ENCODE measurements at places on chromosomes 3 and 15.

DNA sequence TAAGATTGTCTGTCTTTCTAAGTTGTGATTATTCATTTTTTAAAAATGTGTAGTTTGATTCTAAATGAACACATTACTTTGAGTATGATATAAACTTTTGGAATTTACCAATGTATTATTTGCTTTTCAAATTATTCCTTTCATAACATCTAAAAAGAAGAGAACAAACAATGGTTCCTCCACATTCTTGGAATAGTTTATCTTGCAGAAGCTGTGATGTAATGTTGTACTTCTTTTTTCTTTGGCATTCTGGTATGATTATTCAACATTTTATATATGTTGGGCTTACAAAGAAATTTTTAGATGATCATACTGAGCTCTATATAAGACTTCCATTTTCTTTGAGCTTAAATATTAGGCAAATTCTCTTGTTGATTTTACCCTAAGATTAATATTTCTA, 419.2 kb downstream of the DIPK2A start:
- no peak for DNase-seq

DNA sequence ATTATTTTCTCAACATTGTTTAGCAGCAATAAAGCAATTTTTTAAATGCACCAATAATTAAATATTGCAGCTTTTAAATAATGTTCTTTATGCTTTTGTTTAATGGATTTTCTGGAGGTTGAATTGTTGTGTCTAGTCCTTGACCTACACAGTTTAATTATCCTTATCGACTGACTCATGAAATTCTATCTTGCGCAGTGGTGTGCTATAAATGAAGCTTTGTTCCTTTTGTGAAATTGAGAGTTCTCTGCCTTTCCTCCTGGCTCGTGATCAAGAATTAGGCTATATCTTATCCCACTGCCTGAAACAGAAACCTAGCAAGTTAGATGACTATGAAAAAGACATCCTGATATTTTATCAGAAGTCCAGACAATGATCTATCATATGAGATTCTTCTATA, 37.0 kb upstream of the PIK3R4 start:
- DNase-seq, result no peak

DNA sequence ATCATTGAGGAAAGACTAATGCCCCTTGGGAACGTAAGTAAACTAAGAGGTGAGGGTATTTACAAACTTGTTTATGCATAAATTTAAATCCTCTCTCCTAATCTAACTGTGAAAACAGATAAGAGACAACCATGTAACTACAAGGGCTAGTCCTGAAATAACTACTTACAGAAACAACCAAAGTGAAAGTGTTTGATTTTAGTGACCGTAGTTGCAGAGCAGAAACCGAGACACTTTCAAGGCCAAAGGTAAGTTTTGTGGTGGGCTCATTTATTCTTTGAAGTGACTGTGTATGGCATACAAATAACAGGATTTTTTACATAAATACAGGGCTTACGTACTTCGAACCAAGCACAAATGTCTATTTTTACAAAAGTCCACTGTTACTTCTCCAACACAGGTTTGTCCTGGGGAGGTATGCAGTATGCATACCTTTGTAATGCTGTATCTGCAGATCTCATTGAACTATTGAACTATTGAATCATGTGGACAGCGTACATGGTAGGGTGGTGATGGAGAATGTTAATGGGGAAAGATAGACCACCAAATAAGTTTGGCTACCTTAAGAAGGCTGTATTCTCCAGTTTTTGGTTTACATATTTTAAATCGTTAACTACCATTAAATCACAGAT, 99.6 kb upstream of the RBMS3 start:
- DNase-seq, result no peak

DNA sequence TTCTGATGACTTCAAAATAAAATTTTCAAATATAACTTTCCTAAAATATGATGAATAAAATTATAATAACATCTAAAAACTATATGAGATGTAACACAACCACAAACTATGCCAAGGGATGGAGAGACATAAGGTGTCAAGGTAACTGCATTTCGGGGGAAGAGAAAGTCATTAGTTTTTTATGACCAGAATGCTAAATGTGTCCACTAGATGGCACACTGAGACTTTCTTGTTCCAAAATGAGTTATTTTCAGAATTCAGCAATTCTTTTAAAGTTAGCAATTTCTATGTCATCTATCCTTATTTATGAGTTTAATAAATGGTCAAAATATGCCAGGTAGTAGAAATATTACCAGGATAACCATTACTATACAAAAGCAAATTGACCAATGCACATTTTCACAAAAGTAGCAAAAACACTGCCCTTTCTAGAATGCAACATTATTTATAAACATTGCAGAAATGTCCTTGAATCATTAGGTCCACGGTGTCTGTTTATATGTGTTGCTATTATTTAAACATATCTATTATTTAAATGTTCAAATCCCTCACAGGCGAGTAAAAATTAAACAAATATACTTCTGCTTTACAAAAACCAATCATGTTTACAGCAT, 374.2 kb downstream of the PLCL2 start:
- no peak for DNase-seq

GRCh38 chr15:71469413-71469812, 340.9 kb upstream of the NR2E3 start:
- DNase-seq, result no peak

- no peak for DNase-seq
Measured at GRCh38 chr15:89419370-89419984, 76.9 kb downstream of the RHCG start.

DNA sequence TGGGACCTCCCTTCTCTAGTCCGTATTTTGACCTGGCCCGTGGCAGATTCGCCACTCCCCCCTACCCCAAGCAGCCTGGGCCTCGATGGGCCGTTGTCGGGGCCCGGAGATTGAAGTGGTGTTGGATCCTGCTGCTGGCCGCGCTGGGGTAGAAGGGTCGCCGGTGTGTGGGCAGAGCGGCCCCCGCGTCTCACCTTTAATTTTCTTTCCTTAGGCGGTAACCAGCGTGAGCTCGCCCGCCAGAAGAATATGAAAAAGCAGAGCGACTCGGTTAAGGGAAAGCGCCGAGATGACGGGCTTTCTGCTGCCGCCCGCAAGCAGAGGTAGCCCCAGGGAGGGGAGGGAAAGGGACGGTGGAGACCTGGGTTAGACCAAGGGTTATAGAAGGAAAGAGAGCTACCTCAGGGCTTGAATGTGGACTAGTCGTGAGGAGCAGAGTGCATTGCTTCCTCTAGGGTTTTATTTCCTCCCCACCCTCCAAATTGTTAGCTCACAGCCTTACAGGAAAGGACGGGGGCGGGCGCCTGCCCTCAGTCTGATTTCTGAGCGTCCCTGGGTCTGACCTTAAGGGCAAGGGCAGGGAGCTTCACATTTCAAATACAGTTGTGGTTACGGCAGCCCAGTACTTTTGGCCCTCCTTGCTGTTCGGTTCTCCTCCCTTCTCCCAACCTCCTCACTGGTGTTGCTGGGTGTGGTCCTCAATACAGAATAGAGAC, 799 bp downstream of the SERF2 start:
- DNase-seq, result no peak

GRCh38 chr3:15300323-15301078, 31.9 kb downstream of the SH3BP5 start:
- DNase-seq, result no peak

DNA sequence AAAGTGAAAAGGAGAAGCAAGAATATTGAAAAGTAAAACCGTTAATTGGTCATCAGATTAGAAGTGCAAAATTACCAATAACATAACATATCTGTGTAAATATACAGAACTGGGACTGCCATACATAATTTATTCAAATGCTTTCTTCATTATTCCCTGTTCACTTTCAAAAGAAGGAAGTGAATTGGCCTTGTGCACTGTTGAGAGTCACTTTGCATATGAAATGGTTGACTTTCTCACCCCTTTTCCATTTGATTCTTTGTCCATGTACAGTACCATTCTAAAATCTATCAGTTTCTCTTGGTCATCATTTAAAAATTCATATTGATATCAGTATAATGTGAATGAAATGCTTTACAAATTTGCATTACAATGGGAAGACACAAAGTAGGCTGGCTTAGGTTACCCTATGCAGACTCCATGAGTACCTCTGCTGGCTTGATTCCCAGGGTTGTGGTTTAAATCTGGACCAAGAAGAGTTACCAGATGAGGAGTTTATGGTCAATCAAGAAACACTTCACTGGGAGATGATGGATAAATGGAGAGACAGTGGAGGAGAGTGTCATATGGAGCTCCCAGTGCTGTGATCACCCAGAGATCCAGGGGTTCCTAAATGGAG, 210.9 kb upstream of the TOPAZ1 start:
- DNase-seq, result no peak

DNA sequence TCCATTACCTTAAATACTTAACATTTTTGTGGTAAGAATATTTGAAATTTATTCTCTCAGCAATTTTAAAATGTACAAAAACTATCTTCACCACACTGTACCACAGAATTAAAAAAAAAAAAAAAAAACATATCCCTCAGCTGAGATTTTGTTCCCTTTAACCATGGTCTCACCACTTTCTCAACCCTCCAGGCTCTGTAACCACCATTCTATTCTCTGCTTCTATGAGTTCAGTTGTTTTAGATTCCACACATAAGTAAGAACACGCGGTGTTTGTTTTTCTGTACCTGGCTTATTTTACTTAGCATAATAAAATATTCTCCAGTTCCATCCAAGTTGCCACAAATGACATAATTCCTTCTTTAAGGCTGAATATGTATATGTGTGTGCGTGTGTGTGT, 41.5 kb downstream of the CSNK1G1 start:
- DNase-seq, result no peak

DNA sequence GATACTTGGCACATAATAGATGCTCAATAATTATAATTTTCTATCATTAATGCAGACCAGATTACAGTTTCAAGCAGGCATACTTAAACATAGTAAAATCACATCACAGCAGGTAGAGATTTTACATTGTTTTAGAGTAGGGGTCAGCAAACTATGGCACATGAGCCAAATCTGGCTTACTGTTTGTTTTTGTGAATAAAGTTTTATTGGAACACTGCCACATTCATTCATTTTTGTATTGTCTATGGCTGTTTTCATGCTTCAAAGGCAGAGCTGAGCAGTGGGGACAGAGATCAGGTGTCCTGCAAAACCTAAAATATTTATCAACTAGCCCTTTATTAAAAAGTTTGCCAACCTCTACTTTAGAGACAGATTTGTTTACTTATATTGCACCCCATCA, 189.6 kb upstream of the MRPL3 start:
- no peak for DNase-seq

DNA sequence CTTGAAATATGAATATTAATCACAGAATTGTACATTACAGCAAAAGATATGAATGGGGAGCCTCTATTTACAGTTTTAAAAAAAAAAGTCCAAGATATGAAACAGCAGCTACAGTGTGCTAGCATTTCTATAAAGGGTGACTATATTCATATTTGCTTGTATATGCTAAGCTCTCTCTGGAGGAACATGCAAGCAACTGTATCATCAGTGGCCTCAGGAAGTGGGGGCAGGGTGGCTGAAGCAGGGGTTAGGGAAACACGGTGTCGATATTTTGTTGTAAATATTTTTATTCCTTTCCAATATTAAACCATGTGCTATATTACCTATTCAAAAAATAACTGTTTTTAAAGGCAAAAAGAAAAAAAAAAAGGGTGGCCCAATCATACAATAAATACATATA, 2.3 kb downstream of the UACA start:
- no peak for DNase-seq

DNA sequence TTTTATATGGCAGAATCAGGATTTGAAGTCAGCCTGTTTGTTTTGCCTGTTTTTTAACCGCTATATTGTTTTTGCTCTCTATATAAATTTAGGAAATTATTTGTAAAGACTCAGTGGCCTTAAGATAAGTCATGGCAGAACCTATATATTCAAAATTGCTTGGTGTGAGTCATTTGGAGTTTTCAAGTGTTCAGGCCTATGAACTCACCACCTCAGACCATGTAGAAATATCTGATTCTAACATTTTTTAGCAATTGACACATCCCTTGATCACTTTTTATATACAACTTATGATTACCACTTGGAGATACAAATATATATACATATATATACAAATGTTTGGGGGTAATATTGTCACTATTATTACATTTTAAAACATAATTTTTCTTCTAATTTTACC, 95.7 kb downstream of the VGLL3 start:
- no peak for DNase-seq

GRCh38 chr15:38455092-38455491, 1.2 kb downstream of the FAM98B start:
- DNase-seq, result no peak

GRCh38 chr15:84947947-84948830, 33.5 kb upstream of the PDE8A start:
- no peak for DNase-seq

DNA sequence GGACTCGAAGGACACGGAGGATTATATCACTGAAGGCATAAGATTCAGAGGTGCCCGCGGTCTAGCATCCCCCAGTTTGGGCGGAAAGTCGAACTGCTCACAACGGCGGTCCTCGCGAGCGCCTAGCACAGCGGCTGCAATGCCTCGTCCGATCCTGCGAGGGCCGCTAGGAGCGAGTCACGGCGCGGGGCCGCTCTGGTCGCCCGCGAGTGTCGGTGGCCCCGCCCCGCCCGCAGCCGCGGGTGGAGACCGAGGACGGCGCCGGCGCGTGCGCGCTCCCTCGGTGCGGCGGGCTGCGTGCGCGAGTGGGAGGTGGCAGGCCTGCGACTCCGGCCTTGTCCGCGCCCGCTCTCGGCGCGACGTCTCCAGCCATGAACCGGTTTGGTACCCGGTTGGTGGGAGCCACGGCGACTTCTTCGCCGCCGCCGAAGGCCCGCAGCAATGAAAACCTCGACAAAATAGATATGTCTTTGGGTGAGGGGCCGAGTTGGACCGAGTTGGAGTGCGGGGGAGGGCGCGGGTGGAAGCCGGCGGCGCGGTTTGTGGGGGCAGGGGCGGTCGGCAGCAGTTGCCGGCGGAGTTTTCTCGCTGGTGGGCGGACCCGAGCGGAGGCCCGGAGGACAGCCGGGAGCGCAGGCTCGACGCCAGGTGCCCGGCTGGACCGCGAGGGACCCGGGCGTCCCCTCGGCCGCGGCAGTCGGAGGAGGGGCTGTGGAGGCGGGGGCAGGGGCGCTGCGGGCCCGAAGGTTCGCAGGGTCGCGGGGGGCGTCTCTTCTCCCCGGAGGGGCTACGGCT, at the start of gene FYTTD1:
TSS of gene FYTTD1 (plus strand) at position 283 of the 795 bp plus-strand sequence. CDS start at position 372, 89 bp downstream.
- DNase-seq, result peak; percentile 81

DNA sequence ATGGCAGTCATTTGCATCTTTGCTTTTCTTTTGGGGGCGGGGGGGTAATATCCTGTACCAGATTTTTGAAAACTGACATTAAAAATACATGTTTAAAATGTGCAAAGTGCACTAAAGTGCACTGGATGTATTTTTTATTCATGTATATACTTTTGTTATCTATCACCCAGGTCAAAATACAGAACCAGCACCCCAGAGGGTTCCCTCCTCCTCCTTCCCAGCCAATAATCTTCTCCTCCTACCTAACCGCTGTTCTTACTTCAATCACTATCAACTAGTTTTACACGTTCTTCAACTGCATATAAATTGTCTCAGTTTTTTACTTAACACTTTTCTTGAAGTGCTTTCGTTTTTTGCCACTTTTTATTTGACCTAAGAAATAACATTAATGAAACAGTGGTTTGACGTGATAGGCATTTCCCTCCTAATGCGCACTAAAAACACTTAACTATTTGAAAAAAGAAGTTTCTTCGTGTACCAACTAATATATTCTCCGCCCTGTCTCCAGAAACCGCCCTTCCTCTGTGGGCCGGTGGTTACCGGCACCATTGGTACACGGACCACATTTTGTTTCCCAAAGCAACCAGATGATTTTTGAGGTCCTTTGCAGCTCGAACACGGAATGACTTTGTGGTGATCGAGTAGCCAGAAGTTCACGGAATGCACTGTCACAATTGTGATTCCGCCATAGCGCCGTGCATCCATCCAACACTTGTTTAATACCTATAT, 836 bp upstream of the AKAP13 start:
- no peak for DNase-seq
